Esophagus squamous epithelium (tissue), 5 donors: ENCODE measurements at places on chromosomes 5 and 9.

DNA sequence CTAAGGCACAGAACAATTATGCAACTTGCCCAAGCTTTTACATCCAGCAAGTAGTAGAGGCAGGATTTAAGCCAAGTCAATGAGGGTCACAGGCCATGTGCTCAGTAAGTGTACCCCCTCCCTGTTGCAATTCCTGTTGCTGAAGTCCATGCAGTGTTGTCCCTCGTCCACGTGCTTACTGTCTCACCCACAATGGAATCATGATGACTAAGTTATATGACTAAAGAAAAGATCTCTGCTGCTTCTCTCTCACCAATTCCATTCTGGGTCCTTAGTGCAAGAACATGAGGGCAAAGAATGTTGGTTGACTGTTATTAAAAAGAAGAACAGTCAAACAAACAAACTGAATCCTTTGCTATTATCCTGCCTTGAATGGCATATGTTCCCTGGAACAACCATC, 233.6 kb upstream of the SLC24A2 start:
- no peak for DNase-seq

DNA sequence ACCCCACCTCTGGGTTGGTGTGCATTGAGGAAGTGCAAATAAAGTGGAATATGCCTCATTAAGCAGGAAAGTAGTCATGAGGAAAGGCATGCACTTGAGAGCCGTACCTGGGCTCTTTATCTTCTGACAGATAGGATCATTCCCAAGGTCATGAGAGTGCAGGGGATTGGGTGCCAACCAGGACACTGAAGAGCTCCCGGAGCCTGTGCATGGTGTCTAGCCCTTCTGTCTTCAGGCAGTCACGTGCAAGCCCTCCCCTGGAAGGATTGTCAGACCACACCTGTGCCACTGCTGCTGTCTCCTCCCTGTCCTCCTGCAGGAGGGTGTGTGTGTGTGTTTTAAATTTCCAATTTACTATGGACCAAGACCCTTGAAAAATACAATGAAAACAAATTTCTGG, 69.6 kb downstream of the PDE8B start:
- DNase-seq = no peak

GRCh38 chr5:164203581-164204225, 698.3 kb downstream of the MAT2B start:
- DNase-seq = no peak

- no peak for DNase-seq
These were observed 55.0 kb downstream of the RASGEF1C start for GRCh38 chr5:180153991-180154390.

DNA sequence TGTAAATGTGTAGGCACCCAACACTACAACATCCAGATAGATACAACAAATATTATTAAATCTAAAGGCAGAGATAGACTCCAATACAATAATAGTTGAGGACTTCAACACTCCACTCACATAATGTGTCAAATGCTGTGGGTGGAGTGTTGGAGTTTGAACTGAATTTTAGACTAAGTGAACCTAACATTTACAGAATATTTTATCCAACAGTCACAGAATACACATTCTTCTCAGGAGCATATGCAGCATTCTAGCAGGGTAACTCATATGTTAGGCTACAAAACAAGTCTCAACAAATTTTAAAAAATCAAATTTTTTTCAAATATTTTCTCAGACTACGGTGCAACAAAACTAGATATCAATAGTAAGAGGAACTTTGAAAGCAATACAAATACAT, 648.7 kb upstream of the CDH18 start:
- no peak for DNase-seq

- no peak for DNase-seq
These were observed 320.9 kb downstream of the DMAC1 start for GRCh38 chr9:7478646-7479045.
